ENCODE measurements at places on chromosomes 11 and 22.
A peak's percentile ranks its signal among the peaks of the same experiment; 100 is the strongest.

DNA sequence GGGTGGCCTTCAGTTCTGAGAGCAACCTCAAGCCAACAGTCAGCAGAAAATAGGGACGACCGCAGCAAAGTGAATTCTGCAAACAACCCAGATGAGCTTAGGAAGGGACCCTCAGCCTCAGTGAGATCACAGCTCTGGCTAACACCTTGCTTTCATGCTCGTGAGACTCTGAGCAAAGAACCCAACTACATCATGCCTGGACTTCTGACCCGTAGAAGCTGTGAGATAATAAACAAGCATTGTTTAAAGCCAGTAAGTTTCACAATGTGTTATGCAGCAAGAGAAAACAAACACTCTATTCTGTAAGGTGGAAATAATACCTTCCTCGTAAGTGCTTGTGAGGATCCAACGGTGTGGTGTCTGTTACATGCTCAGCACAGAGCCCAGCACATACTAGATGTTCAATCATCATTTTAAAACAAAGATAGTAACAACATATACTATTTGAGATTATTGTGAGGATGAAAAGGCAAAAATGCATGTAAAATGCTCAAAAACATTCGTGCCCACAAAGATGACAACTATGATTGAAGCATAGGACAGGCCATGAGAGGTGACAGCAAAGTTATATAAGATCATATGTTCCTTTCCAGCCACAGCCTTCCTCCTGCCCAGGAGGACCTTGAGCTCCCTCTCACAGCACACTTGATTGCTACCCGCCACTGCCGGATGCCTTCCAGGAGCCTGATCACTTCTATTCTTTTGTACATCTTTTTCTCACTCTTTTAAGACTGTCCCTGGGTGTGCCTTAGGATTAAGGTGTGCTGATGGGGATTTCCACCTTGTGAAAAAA, 433.3 kb downstream of the BUD13 start:
- DNase-seq: no peak

GRCh38 chr22:30453731-30454510, 17.9 kb downstream of the SEC14L3 start:
- no peak for DNase-seq

DNA sequence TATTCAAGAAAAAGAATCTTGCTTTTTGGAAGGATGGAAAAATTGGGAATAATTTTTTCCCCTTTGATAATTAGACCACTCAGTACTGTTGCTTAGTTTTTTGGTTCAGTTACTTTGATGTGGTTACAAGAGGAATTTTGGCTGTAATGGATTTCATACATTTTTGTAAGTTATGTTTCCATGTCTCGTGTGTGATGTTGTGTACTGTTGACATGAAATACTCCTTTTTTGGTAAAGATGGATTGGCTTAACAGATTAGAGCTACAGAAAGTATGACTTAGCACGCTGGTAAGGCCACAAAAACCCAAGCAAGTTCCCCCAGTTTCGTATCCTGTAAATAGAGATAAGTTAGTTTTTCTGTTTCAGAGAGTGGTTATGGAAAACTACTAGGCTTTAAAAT, 11.9 kb downstream of the TBCEL start:
- DNase-seq: no peak

GRCh38 chr11:26088391-26088790, 243.5 kb upstream of the ANO3 start:
- peak; percentile 38 for DNase-seq

- no peak for DNase-seq
These were observed 45.5 kb downstream of the APIP start for GRCh38 chr11:34870548-34871196.

DNA sequence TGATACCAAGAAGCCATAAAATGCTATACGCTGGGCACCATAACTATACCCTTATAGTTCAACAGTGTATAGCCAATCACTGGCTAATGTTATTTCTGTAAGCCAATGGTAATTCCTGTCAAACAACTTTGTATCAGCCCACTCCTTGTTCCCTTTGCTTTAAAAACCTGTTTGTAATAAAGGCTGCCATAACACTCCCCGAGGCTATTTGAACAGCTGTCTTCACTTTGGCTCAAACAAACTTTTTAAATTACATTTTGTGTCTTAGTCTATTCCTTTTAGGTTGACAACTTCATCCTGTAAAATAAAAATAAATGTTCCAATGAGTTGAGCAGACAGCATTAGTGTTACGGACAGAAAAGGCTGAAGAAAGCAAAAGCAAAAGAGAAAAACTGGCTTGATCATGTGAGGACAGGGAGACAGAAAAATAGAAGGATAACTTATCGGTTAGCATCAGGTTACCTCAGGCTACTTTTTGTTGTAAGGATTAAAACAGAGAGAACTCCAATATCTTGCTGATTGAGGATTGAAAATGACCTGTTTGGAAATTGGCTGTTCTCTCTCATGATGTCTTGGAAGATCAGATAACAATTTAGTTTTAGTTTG, 95.0 kb downstream of the AASDHPPT start:
- no peak for DNase-seq

GRCh38 chr22:27843441-27843840, 41.9 kb upstream of the MN1 start:
- DNase-seq: no peak

DNA sequence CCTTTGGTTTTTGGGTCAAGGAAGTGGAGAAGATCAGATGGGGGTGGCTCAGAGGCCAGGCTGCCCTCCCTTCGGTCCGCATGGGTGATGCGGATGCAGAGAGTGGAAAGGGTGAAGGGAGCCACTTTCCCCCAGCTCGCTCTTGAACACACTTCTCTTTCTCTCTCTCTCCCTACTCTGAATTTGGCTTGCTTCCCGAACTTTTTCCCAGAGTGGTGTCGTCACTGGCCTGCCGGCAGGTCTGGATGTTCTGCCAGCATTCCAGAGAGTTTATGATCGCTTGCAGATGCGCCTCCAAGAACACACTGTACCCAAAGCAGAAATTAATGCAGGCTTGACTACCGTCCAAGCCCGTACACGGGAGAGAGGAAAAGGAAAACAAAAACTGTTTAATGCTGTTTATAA, 103.2 kb downstream of the ZBTB16 start:
- peak; percentile 100 for DNase-seq

DNA sequence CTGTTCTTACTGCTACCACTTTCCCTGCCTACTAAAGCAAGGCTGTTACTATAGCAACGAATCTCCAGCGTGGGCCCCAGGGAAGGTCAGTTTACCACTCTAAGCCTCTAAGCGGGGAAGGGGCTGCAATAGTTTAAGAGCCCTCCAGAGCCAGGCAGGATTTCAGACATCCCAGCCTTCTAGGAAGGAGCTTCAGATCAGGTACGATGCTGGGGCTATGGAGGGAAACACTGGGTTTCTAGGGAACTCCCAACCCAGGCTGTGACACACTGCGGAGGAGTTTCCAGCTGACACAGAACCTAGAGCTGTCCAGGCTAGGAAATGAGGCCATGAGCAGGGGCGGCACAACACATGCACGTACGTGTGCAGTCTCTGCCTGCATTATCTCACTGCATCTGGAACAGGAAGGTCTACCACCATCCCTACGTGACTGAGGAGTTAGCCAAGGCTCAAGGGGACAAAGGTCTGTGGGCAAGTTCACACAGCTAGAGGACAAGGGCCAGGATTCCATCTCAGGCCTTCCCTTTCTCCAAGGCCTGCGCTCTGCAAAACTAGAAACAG, 20.4 kb downstream of the HPS4 start:
- DNase-seq: no peak

DNA sequence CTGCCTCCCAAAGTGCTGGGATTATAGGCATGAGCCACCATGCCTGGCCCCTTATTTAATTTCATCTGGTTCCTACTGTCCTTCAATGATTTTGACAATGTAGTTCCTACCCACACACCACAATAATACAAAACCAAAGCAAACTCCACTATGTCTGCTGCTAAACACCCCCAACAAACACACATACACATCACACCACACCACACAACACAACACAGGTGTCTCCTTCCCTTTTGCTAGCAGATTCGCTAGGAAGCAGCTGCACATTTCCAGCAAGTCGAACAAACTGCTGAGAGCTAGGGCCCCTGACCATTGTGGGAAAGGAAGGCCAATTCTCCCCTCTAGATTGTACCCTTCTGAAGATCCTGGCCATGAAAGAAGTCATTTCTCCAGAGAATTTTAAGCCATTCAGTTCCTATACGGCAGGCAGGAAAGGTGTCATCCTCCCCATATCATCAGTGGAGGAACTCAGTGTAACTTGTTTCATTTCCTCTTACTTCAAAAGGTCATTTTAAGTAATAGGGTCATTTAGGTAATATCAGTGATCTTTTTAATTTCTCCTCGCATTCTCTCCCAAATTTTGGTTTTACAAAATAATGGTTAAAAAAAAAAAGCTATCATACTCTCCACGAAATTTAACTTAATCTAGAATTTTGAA, 18.5 kb downstream of the NUMA1 start:
- no peak for DNase-seq

DNA sequence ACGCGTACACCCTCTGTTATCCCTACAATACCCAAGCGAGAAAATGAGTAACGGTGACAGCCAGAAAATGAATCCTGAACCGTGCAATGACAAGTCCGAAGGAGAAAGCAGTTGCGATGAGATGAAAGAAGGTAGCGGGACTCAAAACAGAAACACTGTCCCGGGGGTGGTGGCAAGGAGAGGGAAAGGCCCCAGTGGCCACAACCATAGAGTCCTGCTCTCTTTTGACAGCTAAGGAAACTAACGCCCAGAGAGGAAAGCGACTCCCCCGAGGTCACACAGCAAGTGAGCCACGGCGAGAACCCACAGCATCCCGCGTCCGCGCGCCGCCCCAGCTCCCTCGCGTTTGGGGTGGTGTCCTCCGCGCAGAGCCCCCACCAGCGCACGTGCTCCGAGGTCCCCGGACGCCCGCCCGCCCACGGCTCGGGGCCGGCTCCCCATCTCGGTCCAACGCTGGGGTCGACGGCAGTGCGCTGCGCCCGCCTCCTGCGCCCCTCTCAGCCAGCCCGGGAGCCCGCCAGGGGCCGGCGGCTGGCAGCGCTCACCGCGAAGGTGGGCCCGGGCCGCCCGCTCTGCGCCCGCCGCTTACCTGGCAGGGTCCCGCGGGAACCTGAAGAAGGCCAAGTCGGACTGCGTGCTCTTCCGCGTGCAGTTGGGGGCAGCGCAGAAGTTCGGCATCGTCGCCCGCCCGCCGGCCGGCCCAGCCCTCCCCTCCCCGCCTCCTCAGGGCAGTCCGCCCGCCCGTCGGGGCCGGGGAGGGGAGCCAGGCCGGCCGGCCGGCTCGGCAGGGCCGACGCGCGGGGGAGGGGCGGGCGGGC, 564 bp downstream of the THAP12 start:
- DNase-seq: peak; percentile 16

DNA sequence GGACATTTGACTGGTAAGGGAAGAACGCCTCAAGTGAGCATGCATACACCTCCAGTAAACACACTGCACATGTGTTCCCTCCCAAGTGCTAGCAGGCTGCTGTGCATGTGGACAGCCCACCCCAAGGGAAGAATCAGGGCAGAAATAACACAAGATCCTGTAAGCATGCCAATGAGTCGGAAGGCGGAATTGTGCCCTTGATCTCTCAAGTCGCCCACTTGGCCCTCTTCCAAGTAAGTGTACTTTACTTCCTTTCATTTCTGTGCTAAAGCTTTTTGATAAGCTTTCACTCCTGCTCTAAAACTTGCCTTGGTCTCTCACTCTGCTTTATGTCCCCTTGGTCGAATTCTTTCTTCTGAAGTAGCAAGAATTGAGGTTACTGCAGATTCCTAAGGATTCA, 139.6 kb downstream of the TRPC6 start:
- no peak for DNase-seq

DNA sequence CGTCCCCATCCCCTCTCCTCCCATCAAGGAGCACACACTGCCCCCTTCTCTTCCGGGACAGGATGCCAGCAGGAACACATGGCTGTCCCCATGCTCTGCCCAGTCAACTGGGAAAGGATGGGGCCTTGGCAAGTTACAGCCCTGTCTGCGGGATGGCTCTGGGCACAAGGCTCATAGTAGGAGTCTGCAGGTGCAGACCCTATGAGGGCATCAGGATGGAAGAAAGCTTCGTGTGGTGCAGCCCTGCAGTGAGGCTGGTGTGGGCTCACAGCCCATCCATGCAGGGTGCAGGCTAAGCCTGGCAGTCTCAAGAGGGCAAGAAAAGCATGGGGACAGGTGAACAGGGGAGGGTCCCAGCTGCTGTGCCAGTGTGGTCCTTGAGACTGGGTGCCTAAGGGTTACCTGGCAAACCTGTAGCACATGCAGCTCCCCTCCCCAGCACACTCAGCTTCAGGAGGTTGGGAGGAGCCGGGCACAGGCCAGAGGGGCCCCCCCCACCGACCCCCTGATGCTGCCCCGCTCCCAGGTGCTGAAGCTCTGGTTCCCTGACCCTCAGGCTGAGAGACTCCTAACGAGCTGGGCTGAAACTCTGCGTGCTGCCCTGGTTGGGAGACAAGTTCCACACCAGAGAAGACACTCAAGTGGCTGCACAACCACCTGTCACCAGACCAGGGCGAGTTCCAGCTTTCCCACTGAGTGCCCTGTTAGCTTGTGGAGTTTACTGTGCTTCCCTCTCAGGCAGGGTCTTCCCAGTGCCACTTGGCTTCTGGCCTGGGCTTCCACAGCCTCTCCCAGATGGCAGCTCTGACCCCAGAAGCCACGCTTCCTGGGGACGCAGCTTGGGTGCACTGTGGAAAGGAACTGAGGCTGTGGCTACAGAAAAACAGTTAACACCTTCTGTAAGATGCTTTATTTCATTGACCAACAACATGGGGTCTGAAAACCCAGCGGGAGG, 3.3 kb upstream of the SCARF2 start:
- no peak for DNase-seq

- DNase-seq: peak; percentile 59
These were observed 13.3 kb downstream of the SMCO4 start for GRCh38 chr11:93529707-93530467.

DNA sequence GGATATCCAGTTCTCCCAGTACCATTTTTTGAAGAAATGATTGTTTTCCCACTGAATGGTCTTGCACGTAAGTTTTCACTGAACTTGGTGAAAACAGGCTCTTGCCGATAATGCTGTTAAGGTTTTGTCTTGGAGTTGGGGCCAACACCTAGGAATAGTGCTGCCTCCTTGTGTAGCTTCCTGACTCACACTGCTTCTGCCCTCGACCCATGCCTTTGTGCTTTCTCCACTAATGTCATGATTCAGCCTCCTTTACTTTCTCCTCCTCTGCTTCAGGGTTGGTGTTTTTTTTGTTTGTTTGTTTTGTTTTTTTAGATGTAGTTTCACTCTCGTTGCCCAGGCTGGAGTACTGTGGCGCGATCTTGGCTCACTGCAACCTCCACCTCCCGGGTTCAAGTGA, 30.2 kb downstream of the SLC5A1 start:
- no peak for DNase-seq

DNA sequence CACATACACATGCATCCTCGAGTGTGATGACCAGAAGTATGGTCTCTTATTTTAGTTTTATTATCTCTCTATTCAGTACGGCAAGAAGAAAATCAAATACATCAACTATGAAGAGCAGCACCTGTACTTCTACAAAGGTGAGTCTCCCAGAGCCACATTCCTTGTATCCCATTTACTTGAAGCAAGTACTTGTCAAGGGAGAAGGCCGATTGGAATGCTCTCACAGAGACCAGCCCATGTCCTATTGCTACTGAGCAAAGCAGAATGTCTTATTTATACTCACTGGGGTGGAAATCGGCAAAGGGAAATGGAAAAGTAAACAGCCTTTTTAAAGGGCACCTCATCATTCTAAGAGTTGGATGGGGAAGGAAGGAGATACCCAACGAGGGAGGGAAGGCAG, 72.6 kb upstream of the OR5AK2 start:
- no peak for DNase-seq

- DNase-seq: no peak
These were observed 38.8 kb upstream of the HORMAD2 start for GRCh38 chr22:30041475-30041874.

Measured in astrocyte of the spinal cord (primary cell).